ENCODE measurements at places on chromosomes 13 and 19.

GRCh38 chr13:40329781-40330485, 336.5 kb downstream of the FOXO1 start:
- no peak for DNase-seq

- DNase-seq: no peak
Observed at GRCh38 chr13:30872685-30873461, 33.2 kb upstream of the MEDAG start.

- DNase-seq: no peak
Observed at GRCh38 chr19:15144046-15144646, 36.9 kb downstream of the SYDE1 start.

- DNase-seq: no peak
Observed at GRCh38 chr19:46824890-46825730, 25.5 kb downstream of the AP2S1 start.

GRCh38 chr13:58134012-58134411, 502.5 kb downstream of the PCDH17 start:
- DNase-seq: no peak

DNA sequence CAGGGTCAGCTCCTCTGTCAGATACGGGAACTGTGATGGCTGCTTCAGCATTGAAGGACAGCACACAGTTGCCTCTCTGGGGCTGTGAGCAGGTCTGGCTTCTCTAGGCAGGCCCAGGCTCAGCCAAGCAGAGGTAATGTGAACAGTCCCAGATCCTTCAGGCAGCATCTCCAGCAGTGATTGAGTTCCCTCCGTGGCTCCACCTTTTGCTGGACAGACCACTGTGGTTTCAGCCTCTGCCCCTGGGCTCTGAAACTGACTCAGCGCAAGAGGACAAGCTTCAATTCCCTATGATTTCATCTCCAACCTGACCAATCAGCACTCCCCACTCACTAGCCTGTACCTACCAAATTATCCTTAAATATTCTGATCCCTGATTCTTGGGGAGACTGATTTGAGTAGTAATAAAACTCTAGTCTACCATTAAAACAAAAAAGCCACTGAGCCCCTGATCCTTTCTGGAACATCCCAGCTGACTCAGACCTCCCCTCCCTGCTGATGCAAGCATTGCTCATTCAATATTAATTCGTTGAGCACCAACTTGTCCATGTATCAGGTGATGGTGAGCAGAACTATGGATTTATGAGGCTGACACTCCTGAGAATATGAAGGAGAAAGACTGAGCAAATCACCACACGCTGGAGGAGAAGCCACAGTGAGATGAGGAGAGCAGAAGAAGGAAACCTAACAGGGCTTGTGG, 16.7 kb downstream of the GSX1 start:
- no peak for DNase-seq

- no peak for DNase-seq
Observed at GRCh38 chr13:96898646-96899254, 95.5 kb downstream of the OXGR1 start.

- DNase-seq: no peak
Observed at GRCh38 chr13:97221046-97221445, 1.1 kb upstream of the MBNL2 start.

Data from stimulated activated CD4-positive, alpha-beta T cell treated with anti-CD3 and anti-CD28 coated beads, Interleukin-1b, Interleukin-23, amount 100 ng/mL, for 1 hour (primary cell).